ENCODE measurements at places on chromosomes 7 and 10. TPM values are rescaled to one million over a fixed set of nuclear protein-coding genes. Genes with fewer than 3 reads are reported as not detected.

DNA sequence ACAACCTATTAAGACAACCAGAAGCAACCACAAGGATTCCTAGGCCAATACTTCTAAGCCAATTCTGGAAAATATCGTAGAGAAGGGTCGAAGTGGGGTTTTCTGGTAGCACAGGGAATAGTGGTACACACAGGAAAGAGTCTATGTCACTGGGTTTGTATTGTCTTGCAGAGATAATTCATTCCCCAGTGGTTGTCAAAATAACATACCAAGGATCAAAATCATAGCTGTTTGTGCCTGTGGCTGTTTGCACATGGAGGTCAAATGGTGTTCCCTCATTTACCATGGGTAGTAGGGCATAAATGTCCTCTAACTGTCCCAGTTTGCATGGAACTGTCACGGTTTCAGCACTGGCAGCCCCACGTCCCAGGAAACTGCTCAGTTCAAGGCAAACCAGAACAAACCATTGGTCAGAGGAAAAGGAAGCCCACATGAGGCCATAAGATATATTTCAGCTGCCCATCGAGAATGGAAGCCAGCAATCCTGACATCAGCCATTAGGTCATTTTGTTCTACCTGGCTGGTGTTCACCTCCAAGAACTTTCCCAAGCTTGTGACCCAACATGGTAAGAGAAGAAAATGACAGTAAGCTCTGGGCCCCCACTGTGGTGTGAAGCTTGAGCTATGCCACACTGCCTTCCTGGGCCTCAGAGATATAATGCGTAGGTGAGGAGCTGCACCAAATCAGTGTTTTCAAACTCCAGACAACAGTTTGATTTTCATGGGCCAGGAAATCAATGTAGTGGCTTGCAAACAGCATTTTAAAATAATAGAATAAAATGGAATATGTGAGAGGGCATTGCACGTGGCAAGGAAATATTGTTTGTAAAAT is 53.9 kb upstream of the NFE2L3 start:
- DNase-seq: no peak
- H3K36me3 ChIP-seq: no peaks in the 10 kb centered on the region
- no peaks in the 10 kb centered on the region for H3K27me3 ChIP-seq
- H3K27ac ChIP-seq: no peak overlapping the region
- H3K4me3 ChIP-seq: no peak overlapping the region
- no peaks in the 10 kb centered on the region for H3K4me1 ChIP-seq

GRCh38 chr10:51767103-51767763 is 67.8 kb upstream of the CSTF2T start:
- no peaks in the 10 kb centered on the region for H3K27me3 ChIP-seq
- no peak for DNase-seq
- no peaks in the 10 kb centered on the region for H3K36me3 ChIP-seq

DNA sequence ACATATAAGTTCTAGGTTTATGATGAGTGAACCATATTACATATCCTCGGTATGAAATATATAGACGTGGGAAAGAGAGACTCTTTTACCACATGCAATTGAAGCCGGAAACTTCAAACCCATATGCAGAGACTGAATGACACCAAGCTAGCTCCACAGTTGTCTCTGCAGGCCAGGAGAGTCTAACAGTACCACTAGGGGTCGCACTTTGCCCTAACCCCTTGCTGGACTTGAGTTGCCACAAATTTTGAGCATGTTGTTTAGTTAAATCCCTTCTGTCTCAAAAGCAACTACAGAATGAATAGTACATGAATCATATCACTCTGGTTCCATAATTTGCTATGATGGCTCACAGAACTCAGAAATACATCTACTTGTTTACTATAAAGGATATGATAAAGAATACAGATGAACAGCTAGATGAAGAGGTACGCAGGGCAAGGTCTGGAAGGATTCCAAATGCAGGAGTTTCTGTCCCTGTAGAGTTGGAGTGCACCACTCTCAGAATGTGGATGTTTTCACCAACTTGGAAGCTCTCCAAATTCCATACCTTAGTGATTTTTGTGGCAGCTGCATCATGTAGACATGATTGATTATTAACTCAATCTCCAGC is 112.4 kb upstream of the YAE1 start:
- H3K27me3 ChIP-seq: no peaks in the 10 kb centered on the region
- no peaks in the 10 kb centered on the region for H3K4me1 ChIP-seq
- peak; percentile 10 for DNase-seq
- H3K27ac ChIP-seq: no peak overlapping the region
- no peaks in the 10 kb centered on the region for H3K36me3 ChIP-seq

Gene TBRG4
- 65.2 TPM for total RNA-seq

GRCh38 chr10:127228195-127228787 is 31.9 kb upstream of the INSYN2A start:
- no peaks in the 10 kb centered on the region for H3K4me1 ChIP-seq
- no peaks in the 10 kb centered on the region for H3K36me3 ChIP-seq
- no peak overlapping the region for H3K27ac ChIP-seq
- DNase-seq: no peak
- H3K27me3 ChIP-seq: no peaks in the 10 kb centered on the region

- H3K36me3 ChIP-seq: peaks cover 16% of the 10 kb centered on the region
- peak overlapping the region; percentile 89 for H3K27ac ChIP-seq
- peak; percentile 83 for DNase-seq
- peaks cover 38% of the 10 kb centered on the region for H3K4me1 ChIP-seq
- H3K4me3 ChIP-seq: peak overlapping the region; percentile 14
Observed at GRCh38 chr10:131947631-131948347, 33.9 kb downstream of the BNIP3 start.

Gene ELMO1
- 17.8 TPM for total RNA-seq

Gene UPK3BL2
- 3.3 TPM for total RNA-seq

Measured in astrocyte (in vitro differentiated cells and primary cell).